ENCODE measurements at places on chromosomes 6 and 20.

GRCh38 chr20:62104791-62105345 lies 17.4 kb upstream of the LSM14B start:
- no peak for DNase-seq

DNA sequence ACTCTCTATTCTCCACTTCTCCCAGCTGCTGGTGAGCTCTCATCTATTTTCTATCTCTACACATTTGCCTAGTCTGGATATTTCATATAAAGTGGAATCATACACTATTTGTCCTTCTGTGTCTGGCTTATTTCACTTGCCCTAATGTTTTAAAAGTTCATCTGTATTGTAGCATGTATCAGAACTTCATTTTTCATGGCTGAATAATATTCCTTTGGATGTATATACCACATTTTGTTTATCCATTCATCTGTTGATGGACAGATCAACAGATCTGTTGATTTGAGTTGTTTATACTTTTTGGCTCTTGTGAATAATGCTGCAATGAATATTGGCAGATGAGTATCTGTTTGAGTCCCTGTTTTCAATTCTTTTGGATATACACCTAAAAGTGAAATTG lies 49.6 kb downstream of the NHLRC1 start:
- no peak for DNase-seq

DNA sequence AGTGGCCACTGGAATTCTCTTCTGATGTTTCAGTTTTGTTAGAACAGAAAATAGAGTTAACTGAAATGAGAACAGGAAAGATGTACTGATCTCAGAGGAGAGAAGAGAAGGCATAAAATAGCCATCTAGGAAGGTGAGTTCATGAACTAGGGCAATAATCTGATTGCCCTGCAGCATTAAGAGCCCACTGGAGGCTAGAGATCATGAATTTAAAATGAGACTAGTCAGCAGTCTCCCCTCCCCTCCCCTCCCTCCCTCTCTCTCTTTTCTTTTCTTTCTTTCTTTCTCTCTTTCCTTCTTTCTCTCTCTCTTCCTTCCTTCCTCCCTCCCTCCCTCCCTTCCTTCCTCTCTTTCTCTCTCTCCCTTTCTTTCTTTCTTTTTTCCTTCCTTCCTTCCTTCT lies 28.9 kb downstream of the GPRC6A start:
- no peak for DNase-seq

- no peak for DNase-seq
Measured at GRCh38 chr20:56572172-56572571, 39.1 kb downstream of the FAM209B start.

- no peak for DNase-seq
Measured at GRCh38 chr6:137414599-137414998, 79.6 kb downstream of the OLIG3 start.

- DNase-seq: no peak
Measured at GRCh38 chr6:55835220-55835619, 40.2 kb downstream of the BMP5 start.

DNA sequence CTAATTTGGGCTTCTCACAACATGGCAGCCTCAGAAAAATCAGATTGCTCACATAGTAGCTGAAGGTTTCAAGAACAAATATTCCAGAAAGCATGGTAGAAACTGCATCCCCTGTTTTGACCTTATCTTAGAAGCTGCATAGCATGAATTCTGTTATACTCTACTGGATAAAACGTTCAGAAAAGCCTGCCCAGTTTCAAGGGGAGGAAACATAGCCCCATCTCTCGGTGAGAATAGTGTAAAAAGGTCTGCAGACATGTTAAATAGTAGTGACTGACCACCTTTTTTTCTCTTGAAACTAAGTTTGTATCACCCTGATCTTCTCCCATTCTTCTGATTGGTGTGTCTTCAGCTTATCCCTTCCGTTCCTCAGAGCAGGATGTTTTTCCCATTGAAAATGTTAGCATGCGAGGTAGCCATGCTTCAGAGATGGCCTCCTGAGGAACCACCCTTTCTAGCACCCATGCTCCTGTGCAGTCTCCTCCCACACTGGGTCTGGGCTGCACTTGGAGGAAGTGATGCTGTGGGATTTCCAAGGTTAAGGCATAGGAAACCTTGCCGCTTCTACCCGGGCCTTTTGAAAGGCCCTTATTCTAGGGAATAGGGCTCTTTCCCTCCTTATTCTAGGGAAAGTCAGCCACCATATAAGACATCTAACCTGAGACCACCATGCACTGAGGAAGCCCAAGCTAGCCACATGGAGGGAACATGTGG lies 50.1 kb downstream of the MARCKS start:
- DNase-seq: no peak

DNA sequence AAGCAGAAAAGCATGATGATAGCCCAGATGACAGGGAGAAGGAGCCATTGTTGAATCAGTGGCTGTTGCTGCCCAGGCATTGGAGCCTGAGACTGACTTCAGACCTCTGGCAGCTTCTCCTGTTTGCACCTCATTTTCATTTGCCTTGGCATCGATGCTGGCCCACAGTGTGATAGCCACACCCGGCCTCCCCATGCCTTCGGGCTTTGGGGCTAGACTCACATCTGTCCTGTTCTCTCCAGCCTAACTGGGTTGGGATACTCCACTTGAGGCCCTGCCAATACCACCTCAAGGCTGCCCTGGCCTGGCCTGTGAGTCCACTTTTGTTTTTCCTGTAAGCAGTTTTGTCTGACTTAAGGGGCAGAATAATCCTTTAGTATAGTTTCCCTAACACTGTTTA lies 140.4 kb downstream of the UST start:
- no peak for DNase-seq

DNA sequence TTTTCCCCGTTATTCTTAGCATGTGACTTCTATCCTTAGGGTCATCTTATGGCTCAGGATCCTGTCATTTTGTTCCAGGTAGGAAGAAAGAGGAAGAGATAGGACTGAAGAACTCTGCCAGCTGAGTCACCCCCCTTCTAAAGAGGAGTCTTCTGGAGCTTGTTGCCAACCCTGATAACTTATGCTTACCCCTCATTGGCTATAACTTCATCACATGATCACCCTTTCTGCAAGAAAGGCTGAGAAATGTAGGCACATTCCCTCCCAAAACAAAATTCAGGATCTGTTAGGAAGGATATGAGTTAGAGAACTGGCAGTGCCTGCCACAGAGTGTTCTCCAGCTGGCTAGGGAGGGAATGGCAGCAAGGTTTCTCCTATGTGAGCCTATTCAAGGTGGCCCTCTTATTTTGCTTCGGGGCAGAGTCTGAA lies 35.6 kb downstream of the ARFGEF2 start:
- DNase-seq: no peak

Data from Kasumi-1 (cell line).